ENCODE measurements at places on chromosomes 1 and 21.

GRCh38 chr1:70101231-70101630, 104.1 kb downstream of the LRRC40 start:
- no peak for DNase-seq

DNA sequence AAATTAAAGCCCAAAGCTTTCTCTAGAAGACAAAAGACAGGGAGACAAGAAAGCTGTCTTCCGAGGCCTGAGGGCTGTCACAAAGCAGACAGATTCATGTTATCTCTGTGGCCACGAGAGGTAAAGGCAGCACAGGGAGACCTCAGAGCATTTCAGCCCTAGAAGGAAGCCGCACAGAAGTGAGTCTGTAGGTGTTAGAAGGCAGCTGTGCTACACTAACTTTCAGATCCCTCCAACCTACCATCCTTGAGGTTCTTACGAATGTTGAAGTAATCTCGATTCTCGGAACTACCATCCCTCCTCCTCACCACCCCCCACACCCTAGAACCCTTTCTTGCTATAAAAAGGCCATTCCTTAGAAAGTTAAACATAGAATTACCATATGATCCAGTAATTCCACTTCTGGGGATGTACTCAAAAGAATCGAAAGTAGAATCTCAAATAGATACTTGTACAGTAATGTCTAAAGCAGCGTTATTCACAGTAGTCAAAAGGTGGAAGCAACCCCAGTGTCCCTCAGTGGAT, 21.5 kb upstream of the LYST start:
- DNase-seq = peak; percentile 60

- no peak for DNase-seq
Observed at GRCh38 chr1:62234688-62235087, 40.0 kb downstream of the L1TD1 start.

DNA sequence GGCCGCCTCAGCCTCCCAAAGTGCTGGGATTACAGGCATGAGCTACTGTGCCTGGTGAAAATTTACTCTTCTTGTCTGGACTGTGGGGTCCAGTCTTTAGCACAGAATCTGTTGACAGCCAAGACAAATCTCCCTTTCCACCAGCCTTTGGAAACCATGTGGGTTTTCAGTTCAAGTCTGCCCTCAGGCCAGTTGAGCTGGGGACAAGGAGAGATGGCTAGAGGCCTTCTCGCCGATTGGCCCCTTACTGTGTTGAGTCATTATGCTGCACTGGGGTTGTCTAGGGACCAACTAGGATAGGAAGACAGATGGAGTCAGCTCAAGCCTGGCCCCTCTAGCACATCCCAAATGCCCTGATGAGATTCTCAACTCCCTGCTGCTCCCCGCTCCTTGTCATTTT, 8.6 kb upstream of the NKAIN1 start:
- DNase-seq = no peak

DNA sequence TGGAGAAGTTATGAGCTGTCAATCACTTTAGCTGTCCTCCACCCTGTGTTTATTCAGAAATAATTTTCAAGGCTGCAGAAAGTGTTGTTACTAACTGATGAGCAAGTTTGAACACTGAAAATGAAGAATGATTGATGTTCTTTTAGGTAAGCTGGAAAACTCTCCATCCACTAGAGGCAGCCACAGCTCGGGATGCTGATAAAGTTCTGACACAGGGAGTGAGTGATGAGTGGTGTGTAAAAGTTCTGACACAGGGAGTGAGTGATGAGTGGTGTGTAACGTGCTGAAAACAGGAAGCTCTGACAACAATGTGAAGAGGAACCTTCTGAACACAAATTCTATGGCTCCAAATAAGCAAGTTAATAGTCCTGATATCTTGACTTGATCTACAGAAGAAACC, 197.5 kb upstream of the PTBP2 start:
- DNase-seq = no peak

DNA sequence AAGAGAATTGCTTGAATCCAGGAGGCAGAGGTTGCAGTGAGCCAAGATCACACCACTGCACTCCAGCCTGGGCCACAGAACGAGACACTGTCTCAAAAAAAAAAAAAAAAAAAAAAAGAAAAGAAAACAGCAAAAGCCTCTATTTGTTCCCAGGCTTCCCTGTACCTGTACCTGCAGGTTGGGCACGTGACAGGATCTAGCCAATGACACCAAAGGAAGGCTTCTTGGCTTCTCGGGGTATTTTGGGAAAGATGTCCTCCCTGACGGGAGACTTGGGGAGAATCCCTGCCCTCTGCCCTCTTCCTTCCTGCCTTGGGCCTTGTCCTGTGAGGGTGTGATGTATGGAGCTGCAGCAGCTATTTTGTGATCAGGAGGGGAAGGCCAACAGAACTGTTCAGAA, 22.8 kb downstream of the TMCO4 start:
- no peak for DNase-seq

DNA sequence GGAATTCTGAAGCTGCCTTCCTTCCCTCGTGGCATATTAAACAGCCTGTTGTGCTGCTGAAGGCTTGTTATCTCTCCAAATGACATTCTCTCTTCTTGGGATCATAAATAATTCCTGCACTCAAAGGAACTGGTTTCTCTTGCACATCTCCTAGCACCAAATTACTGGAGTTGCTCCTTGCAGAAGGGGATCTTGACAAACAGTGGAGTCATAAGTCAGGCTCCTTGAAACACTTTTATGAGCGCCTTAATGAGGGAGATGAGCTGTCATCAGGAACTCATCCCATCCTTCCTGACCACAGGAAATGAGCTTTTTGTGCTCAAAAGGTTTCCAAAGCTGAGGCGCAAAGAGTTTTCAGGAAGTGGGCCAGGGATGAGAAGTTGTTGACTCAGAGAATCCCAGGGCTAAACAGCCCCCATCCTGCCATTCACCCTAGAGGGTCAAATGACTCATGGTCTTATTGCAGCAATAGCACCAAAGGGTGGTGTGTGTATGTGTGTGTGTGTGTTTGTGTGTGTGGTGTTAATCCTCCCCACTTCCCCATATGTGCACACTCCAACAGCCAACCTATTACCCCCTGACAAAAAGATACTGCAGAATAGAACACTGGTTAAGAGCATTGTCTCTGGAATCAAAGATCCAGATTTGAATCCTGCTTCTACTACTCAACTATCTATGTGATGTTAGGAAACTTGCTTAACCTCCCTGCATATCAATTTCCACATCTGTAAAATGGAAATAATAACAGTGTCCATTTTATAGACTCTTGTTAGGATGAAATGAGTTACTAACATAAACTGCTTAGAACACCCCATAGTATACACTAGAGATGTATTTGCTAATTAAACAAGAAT, 2.8 kb upstream of the PHC2 start:
- DNase-seq = no peak

GRCh38 chr1:49013079-49013478, 236.4 kb upstream of the BEND5 start:
- no peak for DNase-seq

DNA sequence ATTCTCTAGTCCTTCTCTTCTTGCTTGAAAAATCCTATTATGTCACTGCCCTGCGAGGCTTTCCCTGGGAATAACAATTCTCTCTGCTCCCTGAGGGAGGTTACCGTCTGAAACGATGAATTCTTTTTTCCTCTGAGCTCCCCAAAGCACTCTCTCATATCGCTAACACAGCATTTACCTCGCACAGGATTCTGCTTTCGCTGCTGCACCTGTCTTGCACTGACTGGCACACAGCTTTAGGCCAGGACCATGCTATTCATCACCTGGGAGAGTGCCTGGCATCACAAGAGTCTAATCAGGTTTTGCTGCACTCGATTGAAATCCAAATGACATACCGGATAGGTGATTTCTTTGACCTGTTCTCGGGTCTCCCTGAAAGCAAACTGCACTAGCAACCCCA, 52.8 kb upstream of the GNG4 start:
- DNase-seq = no peak

GRCh38 chr1:240341365-240342250, 249.9 kb downstream of the FMN2 start:
- no peak for DNase-seq

DNA sequence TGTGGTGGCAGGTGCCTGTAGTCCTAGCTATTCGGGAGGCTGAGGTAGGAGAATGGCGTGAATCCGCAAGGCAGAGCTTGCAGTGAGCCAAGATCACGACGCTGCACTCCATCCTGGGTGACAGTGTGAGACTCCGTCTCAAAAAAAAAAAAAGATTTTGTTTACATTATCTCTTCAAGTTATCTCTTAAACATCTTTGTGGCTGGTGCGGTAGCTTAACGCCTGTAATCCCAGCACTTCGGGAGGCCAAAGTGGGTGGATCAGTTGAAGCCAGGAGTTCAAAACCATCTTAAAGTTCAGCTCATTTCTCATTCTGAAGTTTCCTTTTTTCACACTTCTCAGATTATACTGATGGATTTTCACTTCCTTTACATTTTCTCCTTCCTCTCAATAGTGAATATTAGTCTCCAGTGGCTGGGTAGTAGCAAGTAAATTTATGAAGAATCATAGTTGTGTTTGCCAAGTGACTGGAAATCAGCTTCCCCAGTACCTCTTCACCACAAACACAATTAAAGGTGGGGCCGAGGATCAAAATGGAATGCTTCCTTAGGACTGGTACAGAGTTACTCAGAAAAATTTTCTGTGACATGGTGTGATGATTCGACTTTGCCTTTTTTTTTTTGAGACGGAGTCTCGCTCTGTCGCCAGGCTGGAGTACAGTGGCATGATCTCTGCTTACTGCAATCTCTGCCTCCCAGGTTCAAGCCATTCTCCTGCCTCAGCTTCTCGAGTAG, 13.8 kb downstream of the PIP5K1A start:
- DNase-seq = no peak

- DNase-seq = no peak
Observed at GRCh38 chr21:14602382-14602958, 56.4 kb upstream of the SAMSN1 start.

GRCh38 chr1:23020706-23021405, 1.6 kb downstream of the KDM1A start:
- DNase-seq = no peak

DNA sequence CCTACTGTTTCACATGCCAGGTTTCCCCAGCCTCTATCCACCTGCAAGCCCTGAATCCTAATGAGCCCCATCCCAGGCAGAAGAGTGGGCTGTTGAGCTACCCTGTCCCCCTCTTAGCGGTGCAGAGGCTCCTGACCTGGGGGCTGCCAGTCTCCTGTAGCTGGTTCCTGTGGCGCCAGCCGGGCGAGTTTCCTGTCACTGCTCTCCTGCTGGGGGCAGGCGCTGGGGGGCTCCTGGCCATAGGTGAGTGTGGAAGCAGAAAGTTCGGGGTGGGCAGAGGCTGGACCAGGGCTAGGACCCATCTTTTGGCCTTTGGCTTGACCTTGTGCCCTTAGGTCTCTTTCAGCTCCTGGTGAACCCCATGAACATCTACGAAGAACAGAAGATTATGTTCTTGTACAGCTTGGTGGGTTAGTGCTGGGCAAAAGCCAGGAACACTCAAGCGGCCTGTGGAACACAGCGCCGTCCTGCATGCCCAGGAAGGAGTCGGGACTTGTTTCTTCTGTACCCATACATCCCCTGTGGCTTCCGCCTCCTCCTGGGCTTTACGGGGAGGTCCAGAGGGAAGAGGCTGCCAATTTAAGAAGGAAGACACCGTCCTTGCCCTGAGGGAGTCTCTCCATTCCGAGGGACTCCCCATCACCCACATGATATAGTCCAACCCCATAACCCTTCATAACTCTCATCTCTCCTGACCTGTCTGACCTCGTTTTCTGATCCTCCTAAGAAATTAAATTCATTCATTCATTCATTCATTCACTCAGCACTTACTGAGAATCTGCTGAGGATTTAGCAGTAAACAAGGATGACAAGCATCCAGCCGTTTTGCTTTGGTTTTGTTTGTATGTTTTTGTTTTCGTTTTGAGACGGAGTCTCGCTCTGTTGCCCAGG, 939 bp downstream of the DCST1 start:
- no peak for DNase-seq

DNA sequence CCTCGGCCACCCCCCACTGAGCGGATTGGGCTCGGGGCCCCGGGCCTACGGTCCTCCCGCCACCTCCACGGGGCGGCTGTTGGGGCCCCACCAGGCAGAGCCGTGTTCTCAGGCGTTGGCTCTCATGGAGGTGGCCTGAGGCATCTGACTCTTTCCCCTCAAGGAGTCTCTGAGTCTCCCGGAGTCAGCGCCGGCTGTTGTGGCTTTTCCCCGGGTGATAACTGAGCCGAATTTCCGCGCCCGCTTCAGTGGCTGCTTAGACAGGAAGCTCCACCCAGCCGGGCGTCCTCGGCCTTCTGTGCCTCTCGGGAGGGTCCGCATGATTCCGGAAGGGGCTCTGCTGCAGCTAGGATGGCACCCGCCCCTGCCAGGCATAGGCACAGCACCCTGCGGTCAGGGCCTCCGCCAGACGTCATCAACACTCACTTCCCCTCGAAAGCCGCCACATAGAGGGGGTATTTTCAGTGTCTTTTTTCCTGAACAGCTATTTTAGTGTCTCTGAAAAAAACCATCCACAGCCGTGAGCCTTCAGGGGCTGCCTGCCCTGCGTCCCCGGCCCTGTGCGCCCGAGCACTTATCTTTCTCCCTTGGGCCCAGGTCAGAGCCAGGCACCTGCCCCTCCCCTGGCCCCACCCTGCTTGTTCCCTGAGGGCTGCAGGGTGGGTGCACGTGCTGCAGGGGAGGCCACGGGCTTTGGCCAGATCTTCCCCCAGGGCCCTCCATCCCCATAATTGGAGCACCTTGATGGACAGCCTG, 72.9 kb downstream of the SKI start:
- peak; percentile 72 for DNase-seq

GRCh38 chr1:188904201-188904600, 1573.5 kb downstream of the BRINP3 start:
- no peak for DNase-seq

- DNase-seq = no peak
Observed at GRCh38 chr1:168917309-168917708, 188.3 kb upstream of the DPT start.

DNA sequence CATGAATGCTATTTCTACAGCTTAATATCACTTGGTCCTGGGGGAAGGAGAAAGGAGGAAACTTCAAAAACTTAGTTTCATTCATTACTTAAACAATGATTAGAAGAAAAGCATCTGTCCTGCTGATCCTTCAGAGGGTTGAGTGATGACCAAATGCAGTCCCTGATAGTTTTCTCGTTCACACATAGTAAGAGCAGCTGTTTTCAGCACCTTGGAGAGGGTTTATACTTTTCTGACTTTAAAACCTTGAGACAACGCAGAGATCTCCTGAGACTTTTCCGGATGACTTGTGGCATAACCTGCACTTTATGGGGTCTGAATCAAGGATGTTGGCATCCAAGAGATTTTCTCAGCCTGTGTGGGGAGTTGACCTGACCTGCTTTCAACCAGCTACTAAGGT, 94.0 kb upstream of the KCND3 start:
- DNase-seq = no peak

DNA sequence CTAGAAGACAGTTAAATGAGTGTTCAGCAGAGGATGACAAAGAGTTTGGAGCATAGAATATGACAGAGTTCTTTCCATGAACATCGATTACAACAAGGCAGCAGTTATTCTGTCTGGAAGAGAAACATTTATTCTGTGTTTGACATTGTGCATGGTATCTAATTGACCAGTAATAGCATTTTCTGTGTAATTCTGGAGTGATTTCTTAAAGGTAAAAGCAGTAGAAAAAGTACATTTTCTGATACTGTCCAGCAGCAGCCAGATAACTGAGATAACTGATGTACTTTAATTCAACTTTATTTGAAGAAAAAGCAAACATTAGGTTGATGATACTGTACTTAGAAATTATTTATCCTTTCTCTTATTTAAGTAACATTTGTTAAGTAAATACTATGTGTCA, 497.1 kb downstream of the AGBL4 start:
- no peak for DNase-seq

- no peak for DNase-seq
Observed at GRCh38 chr1:9239622-9240401, 5.2 kb downstream of the H6PD start.

- no peak for DNase-seq
Observed at GRCh38 chr1:46936788-46937187, 4.5 kb downstream of the CYP4A11 start.

GRCh38 chr1:237903961-237904360, 13.2 kb upstream of the ZP4 start:
- DNase-seq = no peak

Data from stimulated activated CD4-positive, alpha-beta T cell treated with anti-CD3 and anti-CD28 coated beads, TNF-alpha, amount 100 ng/mL, for 24 hours (primary cell).